ENCODE measurements at places on chromosomes 3 and 15. TPM values are rescaled to one million over a fixed set of nuclear protein-coding genes. Genes with fewer than 3 reads are reported as not detected.

- H3K27me3 ChIP-seq = no peaks in the 10 kb centered on the region
- no peak for DNase-seq
- peaks cover 23% of the 10 kb centered on the region for H3K36me3 ChIP-seq
These were observed 29.1 kb downstream of the SSR3 start for GRCh38 chr3:156525808-156526207.

GRCh38 chr3:11459186-11459824 lies 184.4 kb downstream of the VGLL4 start:
- no peaks in the 10 kb centered on the region for H3K36me3 ChIP-seq
- H3K27ac ChIP-seq = no peak overlapping the region
- no peaks in the 10 kb centered on the region for H3K27me3 ChIP-seq
- H3K4me1 ChIP-seq = peaks cover 15% of the 10 kb centered on the region
- H3K4me3 ChIP-seq = no peak overlapping the region

GRCh38 chr3:181966393-181966792 lies 254.7 kb downstream of the SOX2 start:
- H3K4me1 ChIP-seq = no peaks in the 10 kb centered on the region
- H3K27ac ChIP-seq = no peak overlapping the region
- no peak for DNase-seq
- H3K36me3 ChIP-seq = no peaks in the 10 kb centered on the region
- peaks cover 9% of the 10 kb centered on the region for H3K27me3 ChIP-seq

DNA sequence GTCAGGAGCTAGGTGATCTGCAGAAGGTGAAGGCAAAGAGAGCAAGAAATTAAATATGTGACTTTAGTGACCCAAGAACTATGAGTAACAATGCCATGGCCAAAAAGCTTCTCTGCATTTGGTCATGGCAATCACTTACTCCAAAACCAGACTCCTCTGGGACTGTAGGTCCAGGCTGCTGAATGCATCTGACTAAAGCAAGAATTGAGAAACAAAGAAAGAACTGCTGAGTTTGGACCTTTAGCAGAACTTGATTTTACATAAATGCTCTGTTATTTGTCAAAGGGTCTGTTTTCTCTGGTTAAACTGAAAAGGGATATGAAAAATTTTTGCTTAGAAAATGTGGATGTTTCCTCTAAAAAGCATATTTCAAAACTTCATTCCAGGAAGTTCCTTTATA lies 1102.2 kb downstream of the IGSF11 start:
- H3K4me3 ChIP-seq = no peak overlapping the region
- no peak overlapping the region for H3K27ac ChIP-seq
- no peaks in the 10 kb centered on the region for H3K27me3 ChIP-seq

DNA sequence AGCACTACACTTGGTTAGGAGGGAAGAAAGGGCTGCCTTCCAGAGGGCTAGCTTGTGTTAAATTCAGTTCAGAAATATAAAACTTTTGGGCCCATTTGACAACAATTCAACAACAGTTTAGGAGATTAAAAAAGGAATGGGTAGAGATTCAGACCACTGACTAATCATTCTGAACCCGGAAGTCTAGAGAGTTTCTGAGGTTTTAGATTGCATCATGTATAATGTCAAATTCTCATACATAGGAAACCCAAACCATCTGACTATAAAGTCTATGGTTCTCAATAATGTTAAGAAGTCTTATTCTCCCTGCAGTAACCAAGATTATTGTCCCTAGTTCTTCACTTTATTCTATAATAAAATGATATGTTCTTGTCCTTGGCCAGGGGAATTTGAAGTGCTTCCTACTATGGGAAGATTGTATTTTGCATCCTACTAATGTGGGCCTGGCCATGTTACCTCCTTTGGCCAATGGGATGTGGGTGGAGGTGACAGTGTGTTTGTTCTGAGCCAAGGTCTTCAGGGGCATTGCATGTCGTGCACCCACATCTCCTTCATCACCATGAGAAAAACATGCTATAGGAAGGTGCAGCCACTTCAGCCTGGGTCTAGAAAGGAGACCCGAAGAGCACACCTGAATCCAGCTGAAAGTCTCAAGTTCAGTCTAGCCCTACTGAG lies 66.4 kb upstream of the CCNL1 start:
- H3K36me3 ChIP-seq = no peaks in the 10 kb centered on the region
- no peak overlapping the region for H3K27ac ChIP-seq
- no peaks in the 10 kb centered on the region for H3K27me3 ChIP-seq
- H3K4me1 ChIP-seq = no peaks in the 10 kb centered on the region
- no peak for DNase-seq

- H3K36me3 ChIP-seq = peaks cover 6% of the 10 kb centered on the region
- no peak overlapping the region for H3K27ac ChIP-seq
- no peak overlapping the region for H3K4me3 ChIP-seq
- DNase-seq = no peak
- H3K27me3 ChIP-seq = no peaks in the 10 kb centered on the region
These were observed 36.0 kb downstream of the MNS1 start for GRCh38 chr15:56428821-56429458.

GRCh38 chr15:46296797-46297196 lies 662.0 kb downstream of the SQOR start:
- no peaks in the 10 kb centered on the region for H3K36me3 ChIP-seq
- no peaks in the 10 kb centered on the region for H3K27me3 ChIP-seq
- DNase-seq = no peak
- H3K4me1 ChIP-seq = no peaks in the 10 kb centered on the region
- no peak overlapping the region for H3K4me3 ChIP-seq

DNA sequence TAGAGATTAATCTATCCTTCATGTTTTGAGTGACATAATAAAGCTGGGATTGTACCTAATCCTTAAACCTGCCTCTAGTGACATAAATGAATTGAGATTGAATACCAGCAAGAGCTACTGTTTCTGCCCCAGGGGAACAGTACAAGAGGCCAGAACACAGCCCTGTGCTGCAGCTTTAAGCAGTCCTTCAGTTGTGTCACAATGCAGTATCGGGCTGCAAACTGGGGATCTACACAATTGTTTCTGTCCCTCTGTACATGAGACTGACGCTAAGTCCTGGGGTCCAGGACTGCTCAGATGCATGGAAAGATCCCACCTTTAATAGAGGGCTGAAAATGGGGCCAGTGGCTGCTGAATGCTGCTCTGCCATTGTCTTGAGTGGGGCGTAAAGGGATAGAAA lies 87.5 kb downstream of the MINAR1 start:
- H3K27me3 ChIP-seq = peaks cover 15% of the 10 kb centered on the region
- no peak overlapping the region for H3K27ac ChIP-seq
- H3K36me3 ChIP-seq = no peaks in the 10 kb centered on the region
- no peak for DNase-seq
- H3K4me1 ChIP-seq = no peaks in the 10 kb centered on the region

- no peaks in the 10 kb centered on the region for H3K36me3 ChIP-seq
- H3K27me3 ChIP-seq = no peaks in the 10 kb centered on the region
- no peaks in the 10 kb centered on the region for H3K4me1 ChIP-seq
- H3K27ac ChIP-seq = no peak overlapping the region
These were observed 71.4 kb upstream of the PLSCR4 start for GRCh38 chr3:146322216-146322817.

- peaks cover 65% of the 10 kb centered on the region for H3K4me1 ChIP-seq
- no peak overlapping the region for H3K27ac ChIP-seq
- no peak for DNase-seq
- H3K27me3 ChIP-seq = no peaks in the 10 kb centered on the region
- H3K4me3 ChIP-seq = no peak overlapping the region
- no peaks in the 10 kb centered on the region for H3K36me3 ChIP-seq
These were observed 33.1 kb downstream of the KLHL25 start for GRCh38 chr15:85761635-85762034.

Gene NR2E3
- not detected for total RNA-seq

Gene IL17RD
- 5.8 TPM for total RNA-seq

Gene TTLL3
- 8.7 TPM for total RNA-seq

Gene CCR8
- total RNA-seq = not detected

Gene ZBBX
- not detected for total RNA-seq

Gene BFSP2
- total RNA-seq = not detected

Gene GRM7
- not detected for total RNA-seq
